C1 segment of cervical spinal cord (tissue), 14 donors: ENCODE measurements at places on chromosomes 6 and 20.

- no peak for DNase-seq
Measured at GRCh38 chr20:53707371-53708055, 113.9 kb upstream of the ZNF217 start.

DNA sequence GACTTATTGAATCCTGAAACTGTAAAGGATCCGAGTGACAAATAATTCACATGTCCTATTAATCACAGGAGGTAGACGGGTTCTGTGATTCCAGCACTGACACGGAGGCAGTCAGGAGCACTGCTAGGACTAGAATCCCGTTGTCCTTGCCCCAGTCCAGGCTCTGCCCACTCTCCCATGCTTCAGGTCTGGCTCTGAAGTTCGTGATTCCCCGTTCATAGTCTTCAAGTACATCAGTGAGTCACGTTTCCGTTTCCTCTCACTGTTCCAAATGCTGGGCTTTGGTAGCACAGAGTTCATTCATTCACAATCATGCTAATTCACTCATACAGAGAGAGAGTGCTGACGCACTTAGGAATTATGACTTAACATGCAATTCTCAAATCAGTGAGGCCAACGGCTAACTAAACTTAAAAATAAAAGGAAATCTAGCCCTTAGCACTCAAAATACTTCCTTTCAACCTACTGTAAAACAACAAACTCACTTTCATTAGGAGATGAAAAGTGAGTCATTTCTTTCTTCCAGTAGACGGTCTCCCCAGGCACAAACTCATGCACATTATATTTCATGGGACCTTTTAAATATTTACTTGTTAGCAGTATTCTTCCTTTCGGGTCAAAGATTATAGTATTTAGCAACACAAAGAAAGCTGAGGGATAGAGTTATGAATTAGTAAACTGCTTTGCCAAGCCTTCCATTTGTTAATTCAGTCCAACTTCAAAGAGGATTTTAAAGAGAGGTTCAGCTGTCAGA lies 94.0 kb upstream of the NHSL1 start:
- no peak for DNase-seq

- DNase-seq, result no peak
Measured at GRCh38 chr6:3176562-3177355, 19.4 kb upstream of the TUBB2A start.

DNA sequence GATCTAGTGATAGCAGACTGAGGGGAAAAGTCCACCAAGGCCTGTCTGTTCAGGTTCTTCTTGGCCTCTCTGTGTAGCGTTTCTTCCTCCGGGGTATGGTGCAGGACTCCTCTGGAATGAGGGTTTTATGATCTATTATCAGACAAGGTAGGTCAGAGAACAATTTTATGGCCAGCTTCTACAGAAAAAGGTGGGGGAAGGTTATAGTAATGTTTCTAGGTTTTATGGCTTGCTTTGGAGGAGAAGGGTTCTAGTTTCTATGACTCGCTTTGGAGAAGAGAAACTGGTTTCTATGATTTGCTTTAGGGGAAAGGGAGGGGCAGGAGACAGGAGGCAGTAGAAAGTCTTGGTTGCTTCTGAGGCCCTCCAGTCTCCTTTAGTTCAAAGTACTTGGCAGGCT lies 144.8 kb upstream of the LAMA2 start:
- DNase-seq, result no peak

- DNase-seq, result no peak
Measured at GRCh38 chr20:12434672-12435071, 517.0 kb downstream of the BTBD3 start.

DNA sequence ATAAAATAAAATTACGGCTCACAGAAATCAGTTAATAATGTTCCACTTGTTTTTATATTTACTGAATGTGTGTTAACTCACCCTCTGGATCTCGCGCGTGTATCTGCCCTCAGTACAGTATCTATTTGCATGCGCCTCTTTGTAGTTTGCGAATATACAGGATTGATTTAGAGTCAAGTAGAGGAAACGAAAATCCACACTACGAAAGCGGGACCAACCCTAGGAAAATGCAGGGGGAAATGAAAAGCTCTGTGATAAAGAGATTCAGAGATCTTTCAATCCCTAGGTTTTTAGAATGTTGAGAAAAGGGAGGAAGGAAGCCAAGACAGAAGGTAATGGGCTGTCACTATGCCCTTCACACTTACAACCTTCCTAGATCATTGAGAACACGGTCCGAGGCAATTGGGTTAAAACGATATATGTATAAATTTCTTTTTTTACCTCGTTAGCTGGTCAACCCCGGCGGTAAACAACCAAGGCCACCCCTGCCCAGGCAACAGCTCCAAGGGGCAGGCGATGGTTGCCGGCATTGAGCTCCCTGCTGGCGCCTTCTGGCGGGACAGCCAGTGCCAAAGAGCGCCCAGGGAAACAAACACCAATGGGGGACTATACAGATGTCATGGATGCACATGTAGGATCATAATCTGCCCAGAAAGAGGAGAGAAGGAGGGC lies 792 bp upstream of the FUT9 start:
- no peak for DNase-seq

GRCh38 chr20:37921341-37921929 lies 18.5 kb downstream of the VSTM2L start:
- DNase-seq, result no peak

DNA sequence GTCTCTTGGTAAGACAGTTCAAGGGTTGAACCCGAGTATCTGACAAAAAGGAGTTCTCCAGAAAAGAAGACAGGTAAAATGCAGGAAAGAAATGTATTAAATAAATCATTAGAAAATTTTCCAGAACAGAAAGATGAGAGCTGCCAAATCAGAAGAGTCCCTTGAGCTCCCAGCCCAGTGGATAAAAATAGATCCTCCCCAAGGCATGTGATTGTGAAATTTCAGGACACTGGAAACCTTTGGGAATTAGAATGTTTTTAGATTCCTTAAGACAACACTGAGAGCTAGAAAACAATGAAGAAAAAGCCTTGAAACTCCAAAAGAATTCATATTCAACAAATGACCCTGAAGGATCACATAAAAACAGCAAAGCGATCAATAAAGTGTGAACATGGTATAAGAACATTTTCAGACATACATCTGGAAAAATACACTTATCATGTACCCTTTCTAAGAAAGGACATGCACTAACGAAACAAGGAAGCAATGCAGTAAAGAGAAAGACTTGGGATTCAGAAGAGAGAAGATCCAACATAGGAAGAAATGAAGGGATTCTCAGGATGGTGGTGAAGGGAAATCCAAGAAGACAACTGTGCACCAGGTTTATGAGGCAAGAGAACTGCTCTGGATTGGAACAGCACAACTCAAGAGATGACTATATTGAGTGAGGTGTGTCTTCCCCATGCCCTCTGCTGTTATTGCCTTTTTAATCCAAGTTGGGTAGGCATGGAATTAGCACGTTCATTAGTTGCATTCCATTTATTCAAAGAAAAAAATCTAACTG lies 390.4 kb downstream of the SYNE1 start:
- DNase-seq, result no peak

GRCh38 chr20:63766695-63767426 lies 27.3 kb downstream of the SLC2A4RG start:
- no peak for DNase-seq

DNA sequence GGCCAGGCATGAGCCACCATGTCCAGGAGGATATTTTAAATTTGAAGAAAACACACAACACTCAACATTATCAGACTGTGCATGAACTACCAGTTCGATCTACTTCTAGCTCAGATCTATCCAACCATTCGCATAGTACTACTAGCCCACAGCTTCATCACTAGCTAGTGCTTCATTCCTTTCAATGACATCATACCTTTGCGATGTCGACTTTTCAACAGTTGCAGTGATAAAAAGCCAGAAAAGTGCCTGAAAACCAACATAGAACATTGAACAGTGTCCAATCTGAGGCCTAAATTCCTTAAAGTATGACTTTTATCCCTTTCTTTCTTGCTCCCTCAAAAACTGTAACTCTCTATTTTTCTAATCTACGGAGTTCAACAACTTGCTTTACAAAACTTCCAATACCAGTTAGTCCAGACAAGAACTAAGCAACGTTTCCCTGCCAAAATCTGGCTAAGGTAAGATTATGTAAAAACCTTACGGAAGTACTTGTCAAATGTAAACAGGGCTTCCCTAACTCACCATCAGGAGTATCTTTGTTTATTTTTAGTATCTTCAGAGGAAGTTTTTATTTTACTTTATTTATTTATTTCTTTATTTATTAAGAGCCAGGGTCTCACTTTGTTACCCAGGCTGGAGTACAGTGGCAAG lies 434.0 kb upstream of the JARID2 start:
- DNase-seq, result no peak

DNA sequence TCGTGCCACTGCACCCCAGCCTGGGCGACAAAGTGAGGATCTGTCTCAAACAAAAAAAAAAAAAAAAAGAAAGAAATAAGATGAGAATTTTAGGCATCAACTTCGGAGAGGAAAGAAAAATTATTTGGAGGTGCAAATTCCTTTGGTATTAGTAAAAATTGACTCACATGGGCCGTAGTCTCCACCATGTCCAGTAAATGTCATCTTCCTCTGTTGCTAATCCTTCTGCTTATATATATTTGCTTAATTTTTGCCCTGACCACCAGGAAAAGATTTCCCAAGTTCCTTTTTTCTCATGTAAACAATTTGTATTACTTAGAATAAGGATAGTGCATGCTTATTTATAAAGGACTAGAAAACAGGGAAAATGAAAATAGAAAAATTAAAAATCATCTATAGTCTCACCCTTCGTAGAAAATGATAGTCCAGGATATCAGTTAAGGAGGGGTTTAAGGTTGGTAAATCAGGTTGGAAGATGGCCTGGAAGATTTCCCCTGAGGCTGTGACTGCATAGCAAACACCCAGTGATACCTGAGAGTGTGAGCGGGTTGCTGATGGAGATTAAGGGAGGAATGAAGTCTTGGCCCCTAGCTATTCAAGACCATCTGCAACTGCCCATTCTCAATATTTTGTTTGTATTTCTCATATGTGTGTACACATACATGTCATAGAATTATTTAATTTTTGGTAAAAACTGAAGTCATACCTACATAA lies 240.8 kb downstream of the ZNF217 start:
- no peak for DNase-seq

- DNase-seq, result no peak
Measured at GRCh38 chr20:55740076-55740475, 265.2 kb downstream of the CBLN4 start.

DNA sequence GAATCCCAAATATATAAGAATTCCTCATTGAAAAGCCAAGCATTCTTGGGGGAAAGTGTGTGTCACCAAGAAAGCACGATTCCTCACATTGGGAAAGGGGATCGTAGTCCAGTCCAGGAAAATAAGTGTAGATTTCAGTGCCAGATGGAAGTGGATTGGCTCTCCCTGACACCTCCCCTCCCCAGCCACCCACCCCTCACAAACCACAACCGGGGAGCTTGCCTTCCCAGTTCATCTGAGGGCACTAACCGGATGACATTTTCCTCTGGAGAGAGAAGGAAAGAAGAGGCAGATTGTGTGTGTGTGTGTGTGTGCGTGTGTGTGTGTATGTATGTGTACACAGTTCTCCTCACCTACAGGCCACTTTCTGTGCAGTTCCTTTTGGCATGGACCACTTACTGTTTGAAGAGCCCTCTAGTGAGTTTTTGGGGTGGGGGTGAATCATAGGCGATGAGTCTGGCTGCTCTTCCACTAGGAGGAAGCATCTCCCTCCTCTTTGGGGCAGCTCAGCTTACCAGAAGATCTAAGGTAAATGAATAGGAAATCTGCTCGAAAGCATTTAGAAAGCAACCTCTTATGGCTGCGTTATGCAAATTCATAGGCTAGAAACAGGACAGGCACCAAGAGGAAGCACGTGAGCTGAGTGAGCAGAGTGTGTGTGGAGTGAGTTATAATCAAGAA lies 20.8 kb downstream of the DAAM2 start:
- no peak for DNase-seq

- DNase-seq, result no peak
Measured at GRCh38 chr6:73032586-73032985, 192.7 kb downstream of the KHDC1L start.

- no peak for DNase-seq
Measured at GRCh38 chr6:134005800-134006199, 46.6 kb downstream of the SLC2A12 start.

DNA sequence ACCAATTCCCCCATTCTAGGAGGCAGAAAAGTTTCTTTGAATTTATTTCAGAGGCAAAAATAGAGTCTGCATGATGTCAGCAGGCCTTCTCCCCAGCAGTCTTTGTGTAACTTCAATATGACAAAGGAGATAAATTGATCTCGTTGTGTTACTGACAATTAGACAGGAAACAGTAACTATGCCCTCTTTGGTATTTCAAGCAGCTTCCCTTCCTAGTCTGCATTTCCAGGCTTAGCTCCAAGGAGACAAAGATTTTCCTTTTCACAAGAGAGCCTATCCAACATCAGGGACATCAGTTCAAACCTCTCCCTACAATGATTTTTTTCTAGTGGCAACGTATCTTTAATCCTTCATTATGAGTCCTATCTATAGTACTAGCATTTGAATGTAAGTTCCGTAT lies 245.9 kb upstream of the HSF2 start:
- DNase-seq, result no peak

DNA sequence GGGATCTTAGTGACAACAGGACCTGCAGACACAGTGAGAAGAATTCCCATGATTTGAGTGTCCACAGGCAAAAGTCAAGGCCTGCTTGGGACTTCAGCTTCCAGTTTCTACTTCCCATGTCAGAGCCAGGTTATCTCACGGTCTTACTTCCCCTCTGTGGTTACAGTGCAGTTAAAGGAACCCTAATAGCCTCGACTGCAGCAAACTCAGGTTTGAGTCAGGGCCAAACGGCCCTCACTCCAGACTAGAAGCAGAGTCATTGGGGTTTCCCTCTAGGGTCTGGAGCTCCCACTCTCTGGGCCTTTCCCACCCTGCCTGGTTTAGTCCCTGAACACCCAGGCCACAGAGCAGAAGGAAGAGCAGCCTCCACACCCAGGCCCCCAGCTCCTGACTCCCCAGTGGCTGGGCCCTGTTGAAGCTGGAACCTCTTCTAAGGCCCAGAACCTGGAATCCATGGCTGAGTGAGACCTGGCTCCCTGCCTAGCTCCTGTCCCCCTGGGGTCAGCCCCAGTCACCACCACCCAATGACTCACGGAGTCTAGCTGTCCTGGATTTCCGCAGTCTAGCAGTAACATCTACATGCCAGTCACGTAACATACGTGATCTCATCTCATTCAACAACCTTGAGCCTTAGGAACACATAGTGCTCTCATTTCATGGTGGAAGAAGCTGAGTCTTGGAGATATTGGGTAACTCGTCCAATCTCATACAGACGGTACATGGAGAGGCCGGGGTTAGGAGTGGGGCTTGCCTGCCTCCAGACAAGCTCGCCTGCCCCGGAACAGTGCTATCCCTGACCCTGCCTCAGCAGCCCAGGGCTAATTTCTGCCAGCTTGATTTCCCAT lies 9.2 kb upstream of the GHRH start:
- no peak for DNase-seq

DNA sequence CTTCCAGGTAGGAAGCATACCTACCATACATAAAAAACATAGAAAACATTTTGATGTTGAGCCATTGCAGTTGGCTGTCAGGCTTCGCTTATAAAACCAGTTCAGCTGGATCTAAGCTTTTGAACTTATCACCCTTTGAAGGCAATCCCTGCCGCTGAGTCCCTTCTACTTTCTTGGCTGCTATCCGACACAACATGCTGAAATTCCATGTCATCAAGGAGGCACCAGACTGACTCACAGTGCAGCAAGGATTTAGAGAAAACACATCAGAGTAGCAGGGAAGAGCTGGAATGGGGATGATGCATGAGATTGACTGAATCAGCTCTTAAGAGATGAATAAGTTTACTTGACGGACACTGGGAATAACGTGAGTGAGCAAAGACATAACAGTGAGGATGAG lies 135.0 kb upstream of the MAN1A1 start:
- no peak for DNase-seq
